ENCODE measurements at places on chromosomes 12 and 14. TPM values are rescaled to one million over a fixed set of nuclear protein-coding genes. Genes with fewer than 3 reads are reported as not detected.

GRCh38 chr12:22974865-22975264 is 349.9 kb downstream of the ETNK1 start:
- no peaks in the 10 kb centered on the region for H3K36me3 ChIP-seq
- H3K4me1 ChIP-seq, result no peaks in the 10 kb centered on the region
- H3K4me3 ChIP-seq, result no peak overlapping the region
- H3K27me3 ChIP-seq, result no peaks in the 10 kb centered on the region
- no peak for DNase-seq
- H3K27ac ChIP-seq, result no peak overlapping the region

- no peaks in the 10 kb centered on the region for H3K4me1 ChIP-seq
- no peak overlapping the region for H3K27ac ChIP-seq
- H3K4me3 ChIP-seq, result no peak overlapping the region
- no peaks in the 10 kb centered on the region for H3K36me3 ChIP-seq
Observed at GRCh38 chr12:78695749-78696148, 168.8 kb upstream of the SYT1 start.

GRCh38 chr12:18332173-18332572 is 70.9 kb downstream of the PIK3C2G start:
- DNase-seq, result no peak
- no peak overlapping the region for H3K27ac ChIP-seq
- H3K27me3 ChIP-seq, result no peaks in the 10 kb centered on the region
- H3K36me3 ChIP-seq, result no peaks in the 10 kb centered on the region

GRCh38 chr14:90487031-90487430 is 90.2 kb downstream of the CALM1 start:
- H3K27me3 ChIP-seq, result no peaks in the 10 kb centered on the region
- H3K36me3 ChIP-seq, result no peaks in the 10 kb centered on the region
- DNase-seq, result no peak
- H3K4me1 ChIP-seq, result peaks cover 11% of the 10 kb centered on the region
- H3K27ac ChIP-seq, result no peak overlapping the region

DNA sequence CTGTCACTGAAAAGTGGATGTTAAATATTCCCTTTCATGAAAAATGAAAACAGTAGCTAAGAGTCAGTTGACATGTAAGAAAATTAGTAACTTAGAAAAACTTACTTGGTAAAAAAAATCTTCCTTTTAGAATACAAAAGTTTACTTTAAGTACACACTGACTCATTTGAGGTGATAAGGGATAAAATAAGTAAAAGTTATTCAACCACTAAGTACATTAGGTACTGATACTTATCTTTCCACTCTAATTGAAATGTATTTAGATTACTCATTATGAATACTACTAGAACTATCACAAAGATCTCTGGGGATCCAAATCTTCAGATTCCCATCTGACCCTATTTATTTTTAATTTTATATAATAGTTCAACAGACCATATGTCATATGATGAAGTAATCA is 12.2 kb downstream of the SYCP3 start:
- H3K4me3 ChIP-seq, result no peak overlapping the region
- peaks cover 5% of the 10 kb centered on the region for H3K36me3 ChIP-seq
- no peaks in the 10 kb centered on the region for H3K27me3 ChIP-seq
- peaks cover 5% of the 10 kb centered on the region for H3K4me1 ChIP-seq
- no peak overlapping the region for H3K27ac ChIP-seq

- peaks cover 2% of the 10 kb centered on the region for H3K36me3 ChIP-seq
- no peak overlapping the region for H3K27ac ChIP-seq
- no peak for DNase-seq
- no peak overlapping the region for H3K4me3 ChIP-seq
- H3K27me3 ChIP-seq, result no peaks in the 10 kb centered on the region
Observed at GRCh38 chr12:91801048-91801447, 344.6 kb downstream of the BTG1 start.

GRCh38 chr12:107642240-107642639 is 43.4 kb upstream of the PWP1 start:
- DNase-seq, result no peak
- H3K27me3 ChIP-seq, result no peaks in the 10 kb centered on the region
- peaks cover 8% of the 10 kb centered on the region for H3K36me3 ChIP-seq
- H3K4me3 ChIP-seq, result no peak overlapping the region

GRCh38 chr14:50892255-50892654 is 20.4 kb downstream of the ABHD12B start:
- no peaks in the 10 kb centered on the region for H3K4me1 ChIP-seq
- DNase-seq, result no peak
- H3K27me3 ChIP-seq, result peaks cover 4% of the 10 kb centered on the region
- H3K27ac ChIP-seq, result no peak overlapping the region
- no peak overlapping the region for H3K4me3 ChIP-seq
- H3K36me3 ChIP-seq, result no peaks in the 10 kb centered on the region

DNA sequence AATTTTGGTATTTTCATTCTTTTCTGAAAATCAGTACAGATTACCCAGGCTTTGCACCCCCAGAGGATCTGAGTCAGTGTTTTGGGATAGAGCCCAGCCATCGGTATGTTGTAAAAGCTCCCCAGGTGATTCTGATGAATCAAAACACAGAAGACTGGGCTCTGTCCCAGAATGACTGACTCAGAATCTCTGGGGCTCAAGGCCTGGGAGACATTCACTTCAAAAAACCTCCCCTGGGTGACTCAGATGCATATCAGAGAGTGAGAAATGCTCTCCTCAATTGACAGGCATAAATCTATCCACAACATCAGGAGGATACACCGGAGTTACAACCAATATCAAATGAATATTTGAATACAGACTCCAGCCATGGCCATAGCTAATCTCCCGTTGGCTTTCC is 32.6 kb downstream of the SLC35F4 start:
- H3K27ac ChIP-seq, result no peak overlapping the region
- no peaks in the 10 kb centered on the region for H3K4me1 ChIP-seq
- H3K36me3 ChIP-seq, result no peaks in the 10 kb centered on the region
- no peak for DNase-seq

DNA sequence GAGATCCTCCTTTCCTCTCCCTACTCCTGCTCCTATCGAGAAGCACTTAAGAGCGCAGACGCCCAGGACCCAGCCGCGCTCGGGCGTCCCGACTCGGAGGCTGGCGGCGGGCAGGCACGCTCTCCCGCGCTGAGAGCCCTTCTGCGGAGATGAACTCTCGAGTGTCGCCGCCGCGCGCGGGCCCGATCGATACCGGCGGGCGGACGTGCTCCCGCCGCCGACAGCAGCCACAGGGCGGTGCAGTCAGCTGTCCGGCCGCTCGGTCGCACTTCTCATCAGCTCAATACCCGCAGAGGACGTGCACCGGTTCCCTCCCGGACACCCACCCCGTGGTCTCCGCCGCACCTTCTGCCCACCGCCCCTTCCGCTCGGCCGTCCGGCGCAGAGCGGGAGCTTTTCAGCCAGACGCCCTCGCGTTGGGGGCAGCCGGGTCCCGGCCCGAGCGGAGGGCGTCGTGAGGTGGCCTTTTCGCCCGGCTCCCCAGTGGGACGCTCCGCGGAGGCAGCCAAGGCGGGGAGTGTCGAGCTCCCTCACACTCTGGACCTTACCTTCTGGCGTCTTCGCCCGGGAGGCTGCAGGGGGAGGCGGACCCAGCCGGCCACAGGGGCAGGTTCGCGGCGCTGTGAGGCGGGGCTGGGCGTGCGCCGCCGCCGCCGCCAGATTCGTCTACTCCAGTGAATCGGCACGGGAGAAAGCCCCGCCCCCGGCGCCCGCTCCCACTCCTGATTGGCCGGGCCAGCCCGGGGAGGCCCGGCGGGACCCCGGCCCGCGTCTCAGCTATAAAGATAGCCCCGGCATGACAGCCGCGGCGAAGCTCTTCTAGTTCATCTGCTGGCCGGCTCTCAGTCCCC is at the start of gene INSM2:
Gene INSM2, plus strand, starts transcription at position 808 of the 851 bp plus-strand sequence. CDS start 89 bp downstream, outside the sequence.
- DNase-seq, result peak; percentile 78
- H3K4me3 ChIP-seq, result peak within 1 kb of the TSS; percentile 69
- H3K27ac ChIP-seq, result no peak within 1 kb of the TSS
- H3K4me1 ChIP-seq, result peaks cover 6% of the 10 kb centered on the region

DNA sequence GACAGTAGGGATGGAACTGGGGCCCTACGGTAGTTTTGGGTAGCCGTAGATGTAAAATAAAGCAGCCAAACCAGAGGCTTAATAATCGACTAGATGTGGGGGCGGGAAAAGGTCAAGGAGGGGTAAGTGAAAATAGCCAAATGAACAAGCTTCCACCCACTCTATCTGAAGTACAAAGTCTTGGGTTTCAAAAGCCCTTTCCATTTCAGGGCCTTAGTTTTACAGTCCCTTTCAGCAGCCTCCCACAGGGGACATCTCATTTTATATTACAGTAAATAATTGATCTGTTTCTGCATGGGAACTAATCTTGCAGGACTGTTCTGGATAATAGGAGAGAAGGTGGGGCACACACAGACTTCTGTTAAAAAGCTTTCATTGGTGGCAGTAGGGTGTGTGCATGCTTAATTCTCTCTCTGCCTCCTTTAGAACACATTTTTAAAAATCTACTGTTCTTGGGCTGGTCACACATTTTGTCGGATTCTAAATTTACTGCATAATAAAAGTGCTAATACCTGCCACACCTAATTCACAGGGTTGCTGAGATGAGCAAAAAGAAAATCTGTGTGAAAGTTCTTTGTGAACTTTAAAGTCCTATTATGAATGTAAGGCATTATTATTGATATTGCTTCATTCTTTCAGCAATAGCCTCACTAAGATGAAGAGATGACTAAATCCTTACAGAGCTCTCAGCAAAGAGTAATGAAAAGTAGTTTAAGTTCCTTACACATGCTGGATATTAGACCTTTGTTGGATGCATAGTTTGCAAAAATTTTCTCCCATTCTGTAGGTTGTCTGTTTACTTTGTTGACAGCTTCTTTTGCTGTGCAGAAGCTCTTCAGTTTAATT is 104.6 kb downstream of the ITPR2 start:
- H3K4me3 ChIP-seq, result peak overlapping the region; percentile 7
- H3K27ac ChIP-seq, result peak overlapping the region; percentile 76
- H3K27me3 ChIP-seq, result no peaks in the 10 kb centered on the region
- H3K36me3 ChIP-seq, result peaks cover 32% of the 10 kb centered on the region
- peaks cover 70% of the 10 kb centered on the region for H3K4me1 ChIP-seq

DNA sequence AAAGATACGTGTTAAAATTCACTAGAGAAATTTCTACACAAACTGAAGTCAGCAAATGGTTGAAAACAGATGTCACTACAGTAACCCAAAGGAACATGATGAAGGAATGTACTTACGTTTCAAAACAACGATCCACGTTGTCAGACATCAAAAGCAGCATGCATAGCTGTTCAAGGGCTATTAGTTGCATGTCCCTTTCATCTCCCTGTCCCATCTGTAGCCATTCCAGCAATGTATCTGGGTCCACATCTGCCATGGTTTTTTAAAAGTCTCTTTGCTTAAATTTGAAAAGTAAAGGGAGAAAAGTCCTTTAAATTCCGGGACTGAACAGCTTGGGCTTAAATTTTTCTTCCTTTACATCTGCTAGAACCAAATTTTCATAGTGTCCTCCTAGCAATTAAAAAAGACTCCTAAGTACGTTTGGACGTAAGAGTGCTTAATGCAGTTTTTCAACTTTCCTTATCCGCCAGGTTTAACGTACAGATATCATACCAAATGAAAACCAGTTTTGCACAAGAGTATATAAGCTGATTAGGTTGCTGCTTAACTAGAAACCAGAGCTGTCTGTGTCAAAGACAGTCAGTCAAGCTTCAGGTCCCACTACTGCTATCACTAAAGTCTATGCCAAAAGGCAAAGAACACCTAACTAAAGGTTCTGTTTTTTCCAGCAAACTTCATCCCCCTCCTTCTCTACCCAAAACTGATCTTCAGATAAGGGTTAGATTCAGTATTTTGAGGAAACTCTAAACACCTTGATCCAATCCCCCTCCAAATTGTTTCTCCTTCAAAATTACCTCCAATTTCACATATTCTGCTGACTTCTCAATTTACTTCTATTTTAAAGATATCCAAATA is 1.7 kb downstream of the HECTD1 start:
- peak overlapping the region; percentile 95 for H3K4me3 ChIP-seq
- H3K4me1 ChIP-seq, result peaks cover 49% of the 10 kb centered on the region
- no peak for DNase-seq
- peaks cover 31% of the 10 kb centered on the region for H3K36me3 ChIP-seq

DNA sequence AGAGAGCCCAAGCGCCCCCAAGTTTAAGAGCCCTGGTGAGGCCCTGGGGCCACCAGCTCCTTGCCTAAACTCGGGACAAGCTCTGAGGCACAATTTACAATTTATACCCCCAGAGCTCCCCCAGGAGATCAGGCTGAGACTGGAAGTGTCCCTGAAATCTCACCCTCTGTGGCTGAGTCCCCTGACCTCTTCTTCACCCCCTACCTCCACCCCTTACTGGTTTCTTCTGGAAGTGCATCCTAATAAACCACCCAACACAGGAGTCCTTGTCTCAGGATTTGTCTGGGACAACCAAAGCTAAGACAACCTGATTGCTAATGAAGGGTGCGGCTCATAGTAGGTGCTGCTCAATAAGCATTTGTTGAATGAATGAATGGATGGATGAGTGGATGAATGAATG is 206.4 kb downstream of the BCL11B start:
- no peaks in the 10 kb centered on the region for H3K27me3 ChIP-seq
- no peak for DNase-seq
- H3K36me3 ChIP-seq, result no peaks in the 10 kb centered on the region
- H3K4me1 ChIP-seq, result peaks cover 6% of the 10 kb centered on the region
- H3K4me3 ChIP-seq, result no peak overlapping the region

GRCh38 chr14:103495854-103496253 is 26.8 kb downstream of the CKB start:
- H3K27ac ChIP-seq, result no peak overlapping the region
- H3K36me3 ChIP-seq, result peaks cover 14% of the 10 kb centered on the region
- H3K27me3 ChIP-seq, result no peaks in the 10 kb centered on the region
- DNase-seq, result no peak

GRCh38 chr14:21525571-21525961 is 580 bp downstream of the SALL2 start:
- peak overlapping the region; percentile 75 for H3K27ac ChIP-seq
- H3K4me1 ChIP-seq, result peaks cover 19% of the 10 kb centered on the region
- no peaks in the 10 kb centered on the region for H3K36me3 ChIP-seq
- H3K4me3 ChIP-seq, result peak overlapping the region; percentile 70

The KRT3 gene
- total RNA-seq, result not detected

The DGKA gene
- total RNA-seq, result 353 TPM

The WNT5B gene
- total RNA-seq, result not detected

The SYT1 gene
- total RNA-seq, result not detected

The AKAP3 gene
- 2.0 TPM for total RNA-seq

The SYNDIG1L gene
- total RNA-seq, result not detected

The FERMT2 gene
- 0.77 TPM for total RNA-seq

The ITGB7 gene
- total RNA-seq, result 121 TPM

The TPPP2 gene
- not detected for total RNA-seq

The ACTR10 gene
- 36.5 TPM for total RNA-seq

The ACOT6 gene
- total RNA-seq, result not detected

The FLVCR2 gene
- total RNA-seq, result 4.4 TPM
